Mucosa of gallbladder (tissue), 1 donor: ENCODE measurements at places on chromosomes 4 and X. TPM values are rescaled to one million over a fixed set of nuclear protein-coding genes. Genes with fewer than 3 reads are reported as not detected.

DNA sequence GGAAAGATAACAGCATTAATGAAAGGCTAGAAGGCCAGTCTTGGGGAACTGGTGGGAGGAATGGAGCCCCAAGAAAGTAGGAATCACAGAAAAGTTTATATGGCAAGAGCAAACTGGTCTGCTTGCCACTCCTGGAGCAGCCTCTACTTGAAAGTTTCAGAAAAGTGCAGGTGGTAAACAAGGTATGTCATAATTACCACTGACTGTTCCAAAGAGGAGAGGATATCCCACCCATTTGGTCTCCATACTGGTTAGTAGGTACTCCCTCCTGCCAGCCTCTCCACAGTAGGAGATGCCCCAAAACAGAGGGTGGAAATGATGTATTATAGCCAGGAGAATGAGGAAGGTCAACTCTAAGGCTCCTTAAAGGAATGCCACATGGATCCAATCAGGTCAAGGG is 145.1 kb downstream of the INPP4B start:
- DNase-seq, result no peak

Gene SNCA
- total RNA-seq, result 6.1 TPM

- DNase-seq, result no peak
These were observed 41.5 kb downstream of the DCTD start for GRCh38 chr4:182875453-182876405.

DNA sequence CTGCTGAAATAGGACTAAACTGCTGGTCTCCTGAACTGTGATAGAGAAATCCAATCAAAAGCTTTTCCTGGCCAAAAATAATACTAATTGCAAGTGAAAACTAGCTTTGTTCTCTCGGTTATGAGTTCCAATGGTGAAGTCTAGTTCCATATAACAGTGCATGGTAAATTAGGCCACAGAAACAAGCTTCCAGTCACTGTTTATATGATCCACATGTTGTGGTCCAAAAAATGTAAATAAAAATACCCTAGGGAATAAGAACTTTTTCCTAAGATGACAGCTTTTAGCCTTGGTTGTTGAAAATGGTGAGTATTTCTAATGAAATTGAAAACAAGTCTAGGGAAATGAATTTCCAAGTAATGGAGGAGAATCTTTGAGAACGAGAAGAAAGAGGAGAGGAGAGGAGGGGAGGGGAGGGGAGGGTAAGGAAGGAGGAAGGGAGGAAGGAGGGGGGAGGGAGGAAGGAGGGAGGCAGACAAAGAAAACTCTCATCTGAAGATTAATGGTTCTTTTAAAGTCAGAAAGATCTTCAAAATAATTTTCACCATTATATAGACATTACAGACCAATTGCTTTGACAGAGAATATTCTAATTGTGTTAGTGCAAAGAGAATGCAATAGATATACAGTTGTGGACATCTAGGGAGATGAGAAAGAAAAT is 26.1 kb downstream of the PALLD start:
- no peak for DNase-seq

DNA sequence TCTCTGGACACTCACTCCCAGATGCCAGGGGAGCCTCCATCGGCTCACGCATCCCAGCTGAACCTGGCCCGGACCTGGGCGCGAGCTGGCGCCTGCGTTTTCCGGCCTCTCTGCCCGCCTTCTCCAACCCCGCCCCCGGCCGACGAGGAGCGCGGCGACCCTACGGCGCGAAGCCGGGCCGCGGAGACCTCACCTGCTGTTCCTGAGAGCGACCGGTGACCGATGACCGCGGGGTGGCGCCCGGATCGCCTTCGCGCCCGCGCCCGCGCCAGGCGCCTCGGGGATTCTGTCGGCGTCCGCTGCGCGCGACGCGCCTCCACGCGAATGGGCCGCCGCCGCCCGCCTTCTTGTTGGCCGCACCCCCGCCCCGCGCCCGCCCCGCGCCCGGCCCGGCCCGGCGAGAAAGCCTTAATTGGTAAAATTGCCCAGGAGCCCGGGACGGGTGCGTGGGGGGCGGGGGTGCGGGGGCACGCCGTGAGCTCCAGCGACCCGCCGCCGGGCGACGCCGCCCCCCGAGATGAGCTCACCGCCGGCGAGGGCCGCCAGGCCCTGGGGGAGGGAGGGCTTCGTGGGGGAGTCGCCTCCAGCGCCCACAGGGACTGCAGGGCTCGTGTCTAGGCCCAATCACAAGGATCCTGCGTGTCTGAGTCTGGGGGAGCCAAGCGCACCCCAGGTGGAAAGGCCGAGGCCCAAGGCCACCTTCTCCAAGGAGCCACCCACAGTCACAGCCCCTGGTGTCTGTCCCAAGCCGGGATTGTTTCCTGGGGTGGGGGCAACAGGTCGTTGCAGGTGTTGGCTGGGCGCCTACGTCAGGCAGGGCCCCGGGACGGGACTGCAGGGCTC is at the start of gene FLNA:
TSS of gene FLNA (minus strand) at position 322 of the 843 bp plus-strand sequence. CDS start 3,389 bp downstream, outside the sequence.
- no peak for DNase-seq

DNA sequence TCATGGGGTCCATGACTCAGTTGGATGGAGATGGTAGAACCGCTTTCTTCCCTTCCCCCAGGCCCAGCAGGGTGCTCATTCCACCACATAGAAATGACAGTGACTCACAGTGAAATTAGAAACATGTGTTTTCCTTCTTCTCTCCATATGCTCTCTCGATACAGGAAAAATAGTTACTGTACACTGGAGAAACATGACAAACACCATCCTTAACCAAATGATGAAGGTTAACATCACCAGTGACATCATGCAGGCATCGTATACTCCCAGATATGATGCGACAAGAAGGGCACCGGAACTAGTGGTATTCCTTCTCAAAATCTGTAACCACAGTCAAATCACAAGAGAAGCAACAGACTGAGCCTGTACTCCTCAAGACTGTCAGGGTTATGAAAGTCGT is 11.7 kb upstream of the RAB40A start:
- DNase-seq, result no peak

GRCh38 chrX:5681159-5681558 is 547.5 kb downstream of the NLGN4X start:
- DNase-seq, result no peak

- no peak for DNase-seq
These were observed 999 bp upstream of the CTBP1 start for GRCh38 chr4:1249731-1250526.

- no peak for DNase-seq
These were observed 28.4 kb upstream of the CT47A1 start for GRCh38 chrX:121013897-121014455.

Gene CTAG1A
- total RNA-seq, result not detected

Gene ZCCHC12
- total RNA-seq, result 0.20 TPM

- peak; percentile 18 for DNase-seq
These were observed 639.9 kb downstream of the SPOCK3 start for GRCh38 chr4:166594326-166594946.

GRCh38 chr4:120921456-120922380 is 808 bp downstream of the PRDM5 start:
- peak; percentile 52 for DNase-seq

DNA sequence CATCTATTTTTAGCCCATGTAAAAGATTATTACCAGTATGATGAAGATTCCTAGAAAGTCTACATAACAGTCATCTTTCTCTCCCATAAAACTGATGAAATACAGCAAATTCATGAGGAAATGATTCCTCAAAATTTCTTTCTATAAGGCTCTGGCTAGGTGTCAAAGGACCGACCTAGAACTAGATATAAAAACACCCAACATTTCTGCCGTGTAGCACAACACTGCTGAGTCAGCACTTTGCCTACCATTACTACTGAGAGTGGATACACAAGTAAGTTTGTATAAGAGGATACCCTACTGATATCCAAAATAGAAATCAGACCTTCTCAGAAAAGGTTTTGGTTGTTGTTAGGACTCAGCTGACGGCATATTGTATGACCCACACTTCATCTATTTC is 24.7 kb downstream of the TMEM47 start:
- DNase-seq, result no peak

DNA sequence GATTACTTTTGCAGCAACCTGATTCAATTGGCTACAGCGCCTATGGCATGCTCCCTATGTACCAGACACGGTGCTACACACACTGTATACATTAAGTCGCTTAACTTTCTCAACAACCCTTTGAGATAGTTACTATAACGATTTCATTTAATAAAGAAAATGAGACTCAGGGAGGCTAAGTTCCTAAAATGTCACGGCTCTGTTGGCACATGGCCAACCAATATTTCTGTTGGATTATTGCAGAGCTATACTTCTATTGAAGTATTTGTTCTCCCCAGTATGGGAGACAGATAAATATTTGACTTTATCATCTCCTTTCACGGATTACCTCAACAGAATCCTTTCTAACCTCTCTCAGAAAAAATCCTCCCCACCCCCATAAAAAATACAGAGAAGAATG is 25.3 kb downstream of the CLNK start:
- no peak for DNase-seq

Gene IL9R
- total RNA-seq, result 0.86 TPM

- DNase-seq, result no peak
These were observed 3.5 kb downstream of the STBD1 start for GRCh38 chr4:76309939-76310550.

DNA sequence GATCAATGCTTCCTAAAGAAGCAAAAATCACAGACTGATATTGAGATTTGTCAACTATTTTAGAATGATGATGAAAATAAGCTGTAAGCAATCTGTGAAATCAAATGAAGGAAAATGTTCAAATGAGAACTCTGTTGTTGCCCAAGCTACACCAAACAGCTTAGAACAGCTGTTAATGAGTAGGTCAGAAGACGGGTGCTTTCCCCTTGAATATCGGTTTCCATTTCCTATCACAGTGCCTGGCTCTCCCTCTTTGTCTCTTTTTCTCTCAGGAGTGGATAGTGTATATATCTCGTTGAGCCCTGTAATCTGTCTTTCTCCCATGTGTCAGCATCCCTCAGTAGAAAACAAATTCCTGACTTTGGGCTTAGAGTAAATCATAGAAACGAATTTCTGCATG is 1592.9 kb upstream of the TENM3 start:
- DNase-seq, result no peak

GRCh38 chrX:142036116-142036515 is 132.4 kb downstream of the MAGEC1 start:
- no peak for DNase-seq

Gene UBA1
- total RNA-seq, result 252 TPM

Gene GAGE12J
- total RNA-seq, result not detected

Gene ARMCX5
- 13.5 TPM for total RNA-seq

DNA sequence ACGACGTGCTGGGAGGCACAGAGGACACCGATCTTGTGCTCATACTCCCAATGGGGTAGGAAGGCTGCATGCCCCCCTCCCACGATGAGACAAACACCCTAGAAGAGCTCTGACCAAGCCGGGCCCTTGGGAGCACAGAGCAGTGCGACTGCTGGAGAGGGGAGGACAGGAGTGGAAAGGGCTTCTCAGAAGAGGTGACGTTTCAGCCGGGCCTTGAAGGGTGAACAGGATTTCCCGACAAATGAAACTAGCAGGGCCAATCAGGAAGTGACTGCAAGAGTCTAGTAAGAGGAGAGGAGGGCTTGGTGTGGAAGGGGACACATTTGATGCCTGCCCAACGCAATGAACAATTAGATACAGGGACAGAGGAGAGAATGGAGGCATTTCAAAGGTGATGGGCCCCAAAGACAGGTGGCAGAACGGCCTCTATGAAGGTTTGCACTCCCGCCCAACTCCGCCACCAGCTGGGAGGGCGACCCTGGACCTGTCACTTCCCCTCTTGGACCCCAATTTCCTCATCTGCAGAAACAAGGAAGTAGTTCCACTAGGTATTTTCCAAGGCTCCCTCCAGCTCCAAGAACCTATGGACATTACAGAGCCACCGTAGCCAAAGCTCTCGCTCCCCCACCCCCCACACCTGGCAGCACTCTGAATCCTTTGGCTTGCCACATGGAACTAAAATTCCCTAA is 3.9 kb downstream of the HCFC1 start:
- DNase-seq, result no peak

Gene CSN1S1
- total RNA-seq, result not detected

DNA sequence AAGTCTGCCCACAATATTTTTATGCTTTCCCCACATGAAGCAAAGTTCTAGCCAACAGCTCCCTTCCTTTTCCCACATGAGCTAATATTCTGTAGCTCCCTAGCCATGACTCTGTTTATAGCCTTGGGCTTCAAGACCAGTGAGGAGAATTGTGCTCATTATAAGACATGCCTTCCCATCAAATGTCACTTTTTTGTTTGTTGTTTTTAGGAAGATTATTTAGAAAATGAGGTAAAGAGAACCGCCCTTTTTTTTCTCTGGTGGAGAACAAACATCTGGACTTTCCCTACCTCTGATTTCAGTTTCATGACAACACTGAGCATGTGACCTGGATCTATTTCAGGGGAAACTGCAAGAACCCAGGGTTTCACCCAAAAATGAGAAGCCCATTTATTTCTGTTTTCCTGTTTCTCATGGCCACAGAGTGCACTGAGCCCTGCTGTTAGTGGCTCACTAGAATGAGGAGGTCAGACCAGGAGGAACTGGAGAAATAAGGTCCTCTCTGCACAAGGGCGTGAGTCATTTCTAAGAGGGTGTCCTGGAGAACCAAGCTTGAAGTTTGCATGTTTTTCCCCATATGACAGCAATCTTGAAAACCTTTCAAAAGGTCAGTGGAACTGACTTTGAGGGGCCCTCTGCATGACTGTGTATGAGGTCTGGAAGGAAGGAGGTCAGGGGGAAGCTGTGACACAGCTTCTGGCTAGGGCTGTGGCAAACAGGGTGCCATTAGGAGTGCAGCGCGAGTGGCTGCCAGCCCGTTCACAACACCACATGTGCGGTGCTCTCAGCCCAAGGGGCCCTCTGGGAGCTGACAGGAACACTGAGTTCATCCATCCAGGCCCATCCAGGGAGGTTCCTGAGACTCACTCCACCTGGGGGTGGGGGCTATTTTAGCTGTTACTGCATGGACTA is 55.2 kb downstream of the CHST7 start:
- peak; percentile 13 for DNase-seq

Gene PITX2
- 4.2 TPM for total RNA-seq

- no peak for DNase-seq
These were observed 41.5 kb upstream of the DCAF8L2 start for GRCh38 chrX:27548624-27549023.

Gene KLB
- total RNA-seq, result not detected

DNA sequence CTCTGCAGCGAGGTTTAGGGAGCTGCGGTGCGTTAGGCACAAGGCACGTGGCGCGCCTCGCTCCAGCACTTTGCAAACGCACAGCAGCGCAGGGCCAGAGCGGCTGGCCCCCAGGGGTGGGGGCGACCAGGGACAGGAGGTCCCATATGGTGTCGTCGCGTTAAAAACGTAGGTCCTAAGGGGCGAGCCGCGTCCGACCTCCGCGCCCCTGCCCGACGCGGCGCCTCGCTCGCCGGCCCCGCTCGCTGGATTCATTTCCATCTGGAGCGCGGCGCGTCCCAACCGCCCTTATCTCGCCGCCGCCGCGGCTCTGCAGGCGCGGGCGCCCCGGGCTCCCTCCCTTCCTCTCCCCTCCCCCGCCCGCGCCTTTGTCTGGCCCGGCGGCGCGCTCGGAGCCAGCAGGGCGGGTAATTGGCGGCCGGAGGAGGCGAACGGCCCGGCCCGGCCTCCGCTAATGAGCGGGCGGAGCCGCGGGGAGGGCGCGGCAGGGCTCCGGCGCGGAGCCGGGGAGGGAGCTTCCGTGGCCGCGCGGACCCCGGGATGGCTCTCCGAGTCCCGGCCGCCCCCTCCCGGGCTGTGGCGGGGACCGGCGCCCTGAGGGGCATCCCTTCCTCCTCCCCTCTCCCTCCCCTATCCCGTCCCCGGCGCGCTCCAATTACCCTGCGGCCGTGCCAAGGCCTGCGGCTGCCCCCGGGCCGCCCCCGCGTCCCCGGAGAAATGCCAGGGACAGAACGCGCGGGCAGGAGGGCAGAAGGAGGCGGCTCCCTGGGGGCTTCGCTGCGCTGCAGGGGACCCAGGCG is 409.0 kb downstream of the BCOR start:
- peak; percentile 39 for DNase-seq
